ENCODE measurements at places on chromosomes 2 and 18.

- no peak for DNase-seq
These were observed 1363.2 kb upstream of the ACVR2A start for GRCh38 chr2:146481629-146482028.

DNA sequence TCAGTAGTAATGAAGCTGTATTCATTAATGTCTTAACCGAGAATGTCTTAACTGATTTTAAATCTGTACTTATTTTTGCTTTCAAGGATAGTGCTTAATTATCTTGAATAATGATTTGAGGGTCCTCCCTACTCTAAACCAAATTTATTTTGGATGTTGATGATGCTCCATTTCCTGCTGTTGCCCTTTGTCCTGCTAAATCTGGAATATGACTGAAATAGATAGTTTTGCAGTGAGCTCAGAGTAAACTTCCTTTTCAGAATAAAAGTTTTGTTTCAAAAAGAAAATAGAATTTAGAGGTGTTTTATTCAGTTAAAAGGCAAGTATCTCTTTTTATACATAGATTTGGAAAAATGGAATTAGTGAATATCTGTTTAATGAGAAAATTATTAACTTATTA is 8.1 kb downstream of the NBEAL1 start:
- no peak for DNase-seq

DNA sequence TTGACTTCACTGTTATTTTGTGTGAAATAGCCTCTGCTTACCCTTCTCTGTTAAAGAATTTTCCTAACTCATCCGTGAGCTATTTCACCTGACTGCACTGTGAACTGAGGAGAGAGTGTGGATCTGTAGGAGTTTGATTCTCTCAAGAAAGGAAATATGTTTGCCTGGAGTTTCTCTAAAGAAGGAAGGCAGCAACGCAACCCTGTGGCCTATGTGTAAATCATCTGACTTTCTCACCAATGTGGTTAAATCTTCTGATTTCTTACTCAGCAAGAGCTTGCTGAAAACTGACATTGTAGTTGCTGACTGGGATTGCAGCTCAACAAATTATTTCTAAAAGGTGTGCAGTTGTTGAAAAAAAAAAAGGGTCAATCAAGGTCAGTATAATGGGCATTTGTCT is 153.9 kb upstream of the PELI1 start:
- no peak for DNase-seq

- no peak for DNase-seq
These were observed 786.3 kb upstream of the FSHR start for GRCh38 chr2:49940626-49941025.

GRCh38 chr18:77993188-77993981 is 743.7 kb downstream of the GALR1 start:
- no peak for DNase-seq

DNA sequence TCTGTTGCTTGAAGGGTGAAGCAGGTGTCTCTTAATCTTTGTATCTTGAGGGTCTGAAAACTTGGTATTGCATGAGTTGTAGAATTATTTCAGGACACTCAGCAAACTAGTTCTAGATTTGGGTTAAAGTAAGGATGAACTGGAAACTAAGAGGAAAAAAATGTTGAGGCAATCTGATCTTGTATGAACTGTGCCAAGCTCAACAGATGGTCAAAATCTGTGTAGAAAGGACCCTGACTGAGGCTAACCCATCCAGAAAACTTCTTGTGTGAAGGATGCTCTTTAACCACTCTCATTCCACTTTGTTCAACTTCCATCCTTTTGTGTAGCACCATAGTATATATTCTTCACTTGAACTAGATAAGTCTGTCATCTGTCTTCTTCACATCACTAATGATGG is 861.7 kb downstream of the SLC4A3 start:
- no peak for DNase-seq

DNA sequence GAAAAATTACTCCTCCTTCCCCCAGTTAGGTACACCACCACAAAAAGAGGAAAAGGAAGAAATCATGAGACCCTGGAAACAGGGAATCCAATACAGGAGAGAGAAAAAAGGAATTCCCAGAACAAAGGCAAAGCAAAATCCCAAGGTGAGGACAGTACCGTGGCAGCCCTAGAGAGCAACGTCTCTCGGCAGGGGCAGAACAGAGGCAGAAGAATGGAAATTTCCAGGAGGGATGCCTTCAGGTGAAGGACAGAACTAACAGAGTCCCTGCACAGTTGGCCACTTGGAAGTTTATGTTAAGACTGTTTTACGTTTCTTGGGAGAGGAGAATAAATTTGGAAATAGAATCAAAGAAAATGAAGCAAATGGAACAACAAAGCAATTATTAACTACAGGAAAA is 27.7 kb downstream of the GRB14 start:
- DNase-seq: no peak

GRCh38 chr2:217998926-217999594 is 3.7 kb downstream of the TNS1 start:
- DNase-seq: no peak

GRCh38 chr2:240259924-240260529 is 119.6 kb upstream of the OTOS start:
- no peak for DNase-seq

DNA sequence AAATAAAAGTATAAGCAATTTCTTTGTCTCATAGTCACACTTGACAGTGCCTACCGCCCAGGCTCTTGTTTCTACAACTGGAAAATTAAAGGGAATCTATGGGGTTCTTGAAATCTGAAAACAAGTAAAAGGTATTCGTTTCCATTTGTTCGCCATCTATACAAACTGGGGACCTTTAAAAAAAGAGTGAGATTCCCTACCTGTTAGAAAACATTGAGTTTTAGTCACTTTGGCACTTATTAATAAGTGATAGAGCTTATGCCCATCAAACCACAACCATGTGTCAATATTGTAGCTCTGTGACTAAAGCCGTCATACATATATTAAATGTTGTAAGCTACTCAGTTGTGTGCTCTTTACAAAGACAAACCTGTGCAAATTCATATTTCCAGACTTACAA is 13.2 kb downstream of the FN1 start:
- DNase-seq: no peak

DNA sequence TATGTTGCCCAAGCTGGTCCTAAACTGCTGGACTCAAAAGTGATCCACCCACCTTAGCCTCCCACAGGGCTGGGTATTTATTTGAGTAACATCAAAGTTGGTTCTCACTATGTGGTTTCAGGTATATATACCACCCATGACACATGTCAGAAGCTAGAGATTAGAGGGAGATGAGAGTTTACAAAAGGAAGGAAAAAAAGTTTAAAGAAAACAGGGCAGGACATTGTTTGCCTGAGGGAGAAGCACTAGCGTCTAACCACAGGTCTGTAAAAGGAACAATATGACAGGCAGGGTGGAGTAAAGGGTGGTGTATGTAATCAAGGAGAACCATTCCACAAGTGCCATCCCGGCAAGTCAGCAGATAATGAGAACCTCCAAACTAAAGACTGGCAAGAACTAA is 8.5 kb downstream of the CEP76 start:
- DNase-seq: no peak

DNA sequence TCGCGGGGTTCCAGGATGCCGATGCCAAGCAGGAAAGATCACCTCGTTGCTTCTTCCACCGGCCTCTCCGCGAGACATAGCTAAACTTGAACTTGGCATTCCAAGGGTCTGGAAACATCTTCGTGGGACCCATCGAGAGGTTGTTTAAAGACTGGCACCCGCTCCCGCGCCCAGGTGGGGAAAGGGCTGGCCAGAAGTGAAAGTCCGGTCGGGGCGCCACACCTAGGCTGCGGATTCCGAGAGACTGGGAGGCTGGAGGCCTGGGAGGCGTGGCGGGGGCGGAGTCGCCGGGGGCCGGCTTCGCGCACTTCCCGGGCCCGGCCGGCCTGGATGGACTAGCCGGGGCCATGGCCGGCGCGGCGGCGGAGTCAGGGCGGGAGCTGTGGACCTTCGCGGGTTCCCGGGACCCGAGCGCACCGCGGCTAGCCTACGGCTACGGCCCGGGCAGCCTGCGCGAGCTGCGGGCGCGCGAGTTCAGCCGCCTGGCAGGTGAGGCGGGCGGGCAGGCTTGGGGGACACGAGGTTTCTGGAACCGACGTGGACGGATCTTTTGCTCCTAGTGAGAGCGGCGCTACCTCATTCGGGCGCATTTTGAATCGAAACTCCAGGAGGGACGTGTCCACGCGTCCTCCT is at the start of gene MOCOS:
Gene MOCOS (plus strand): TSS at position 305 of the 633 bp plus-strand sequence. CDS start 43 bp downstream, at position 348.
- DNase-seq: no peak

DNA sequence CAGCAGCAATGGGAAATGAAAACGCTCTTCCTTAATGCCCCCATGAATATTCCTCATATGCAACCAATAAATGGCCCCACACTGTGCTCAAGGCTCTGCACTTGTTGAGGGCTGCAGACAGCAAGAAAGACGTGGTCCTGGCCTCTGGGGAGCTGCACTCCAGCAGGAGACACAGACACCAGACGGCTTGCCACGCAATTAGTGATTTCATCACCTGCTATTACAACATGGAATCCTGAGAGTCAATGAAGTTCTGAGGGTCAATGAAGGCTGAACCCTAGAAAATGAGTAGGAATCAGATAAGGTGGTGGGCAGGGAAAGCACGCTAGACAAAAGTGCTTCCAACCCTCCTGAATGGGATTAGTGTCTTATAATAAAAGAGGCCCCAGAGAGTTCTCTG is 18.9 kb downstream of the CREG2 start:
- DNase-seq: no peak

GRCh38 chr18:22399949-22400348 is 17.8 kb downstream of the CTAGE1 start:
- DNase-seq: no peak

- DNase-seq: no peak
These were observed 29.7 kb upstream of the TXNDC2 start for GRCh38 chr18:9856092-9856491.

GRCh38 chr2:53033411-53033810 is 734.2 kb upstream of the CHAC2 start:
- DNase-seq: peak; percentile 62

GRCh38 chr2:108565778-108566375 is 31.6 kb downstream of the LIMS1 start:
- DNase-seq: no peak

GRCh38 chr2:173898996-173899395 is 66.2 kb downstream of the SP3 start:
- no peak for DNase-seq

GRCh38 chr2:10354399-10354798 is 51.7 kb downstream of the HPCAL1 start:
- DNase-seq: no peak

GRCh38 chr18:64037812-64038414 is 68.0 kb downstream of the SERPINB8 start:
- no peak for DNase-seq

DNA sequence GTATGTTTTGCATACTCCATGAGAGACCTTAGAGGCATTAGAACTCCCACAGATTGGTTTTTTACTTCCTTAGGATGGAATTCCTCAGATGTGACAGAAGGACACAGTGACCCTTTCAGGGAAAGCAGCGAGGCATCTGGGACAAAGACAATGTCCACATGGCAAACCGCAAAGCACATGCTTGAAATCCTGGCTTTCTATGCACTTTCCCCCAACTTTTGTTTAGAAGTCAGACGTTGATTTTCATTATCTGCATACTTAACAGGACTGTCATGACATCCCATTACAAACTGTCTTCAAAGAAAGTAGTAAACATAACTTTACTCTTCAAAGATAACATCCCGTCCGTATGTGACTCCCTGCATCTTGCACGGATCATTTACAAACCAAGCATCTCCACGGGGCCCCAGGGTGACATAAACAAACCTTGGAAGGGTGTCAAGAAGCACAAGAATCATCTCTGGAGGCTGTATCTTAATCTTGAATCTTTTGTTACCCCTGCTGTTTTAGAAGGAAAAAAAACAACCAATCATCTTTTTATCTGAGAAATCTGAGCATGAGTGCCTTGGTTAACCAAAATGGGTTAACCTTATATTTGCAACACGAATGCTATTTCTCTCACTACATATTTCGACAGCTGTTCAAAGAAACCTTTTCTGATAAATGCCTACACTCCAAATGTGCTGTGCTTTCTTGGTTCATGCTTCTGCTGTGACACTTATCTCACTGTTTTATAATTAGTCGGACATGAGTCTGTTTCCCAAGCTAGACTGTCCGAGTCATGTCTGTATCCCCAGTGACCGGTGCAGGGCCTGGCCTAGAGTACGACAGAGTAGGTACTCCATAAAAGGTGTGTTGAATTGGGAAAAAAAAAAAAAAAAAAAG is 90.8 kb downstream of the CCBE1 start:
- no peak for DNase-seq

DNA sequence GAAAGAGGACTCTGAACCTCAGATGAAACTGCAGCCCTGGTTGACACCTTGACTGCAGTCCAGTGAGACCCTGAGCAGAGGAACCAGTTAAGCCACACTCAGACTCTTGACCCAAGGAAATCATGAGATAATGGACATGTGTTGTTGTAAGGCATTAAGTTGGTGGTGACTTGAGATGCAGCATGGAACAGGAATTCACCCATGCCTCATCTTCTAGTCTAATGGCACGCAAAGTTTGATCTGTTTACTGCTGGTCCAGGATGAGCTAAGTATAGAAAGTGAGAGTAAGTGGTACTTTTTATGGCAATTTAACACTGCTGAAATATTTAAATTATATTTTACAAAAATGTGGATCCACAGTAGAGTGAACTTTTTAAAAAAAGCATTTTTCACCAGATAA is 51.3 kb upstream of the LTBP1 start:
- no peak for DNase-seq

DNA sequence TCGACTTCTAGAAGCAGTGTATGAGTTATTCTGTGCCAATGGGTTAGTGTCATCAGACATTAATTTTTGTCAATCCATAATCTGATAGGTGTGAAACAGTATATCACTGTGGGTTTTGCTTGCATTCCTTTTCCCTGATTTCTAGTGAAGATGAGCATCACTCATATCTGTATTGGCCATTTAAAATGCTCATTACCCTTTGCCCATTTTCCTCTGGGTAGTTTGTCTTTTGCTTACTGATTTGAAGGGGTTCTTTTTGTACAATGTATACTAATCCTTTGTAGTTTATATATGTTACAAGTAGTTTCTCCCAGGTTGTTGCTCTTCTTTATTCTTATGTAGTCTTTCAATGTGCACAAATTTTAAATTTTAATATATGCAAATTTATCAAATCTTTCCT is 152.2 kb downstream of the TPGS2 start:
- no peak for DNase-seq

GRCh38 chr2:72204786-72205503 is 57.3 kb upstream of the CYP26B1 start:
- no peak for DNase-seq

DNA sequence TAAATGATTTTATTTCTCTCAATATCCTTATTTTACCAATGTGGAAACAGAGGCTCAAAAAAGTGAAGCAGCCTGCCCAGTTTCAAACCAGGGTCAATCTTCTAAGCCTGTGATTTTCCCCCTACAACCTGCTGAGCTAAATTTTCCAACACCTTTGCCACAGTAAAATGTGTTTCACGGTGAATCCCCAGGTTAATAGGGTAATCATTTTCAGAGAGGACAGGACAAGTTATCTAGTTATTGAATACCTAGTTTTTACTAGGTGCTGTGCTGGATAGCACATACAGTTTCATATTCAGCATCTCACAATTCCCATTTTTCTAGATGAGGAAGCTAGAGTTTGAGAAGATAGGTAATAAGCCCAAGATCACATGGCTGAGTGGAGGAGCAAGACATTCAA is 236.6 kb downstream of the PTH2R start:
- no peak for DNase-seq
